HepG2 (cell line): ENCODE measurements at places on chromosomes 4 and X. TPM values are rescaled to one million over a fixed set of nuclear protein-coding genes. Genes with fewer than 3 reads are reported as not detected.

C1QTNF7 gene
- not detected in 2 replicates for polyA plus RNA-seq

HHIP gene
- not detected in 2 replicates for polyA plus RNA-seq

FGD1 gene
- 0.36 and 0.42 TPM in 2 replicates for polyA plus RNA-seq

ZDHHC15 gene
- 0.09 and 0.20 TPM in 2 replicates for polyA plus RNA-seq

HERC6 gene
- 0.50 TPM in 2 replicates for polyA plus RNA-seq

DCLK2 gene
- polyA plus RNA-seq, result not detected in 2 replicates

PPP2R2C gene
- polyA plus RNA-seq, result 7.0 and 8.6 TPM in 2 replicates

GPR50 gene
- not detected in 2 replicates for polyA plus RNA-seq

CRMP1 gene
- polyA plus RNA-seq, result not detected in 2 replicates

CENPVL1 gene
- polyA plus RNA-seq, result not detected in 2 replicates

CENPI gene
- 3.4 and 5.1 TPM in 2 replicates for polyA plus RNA-seq

ZNF711 gene
- polyA plus RNA-seq, result 6.0 and 6.8 TPM in 2 replicates

PDE6B gene
- polyA plus RNA-seq, result 0.38 and 0.40 TPM in 2 replicates

KCNE5 gene
- polyA plus RNA-seq, result 1.1 and 1.4 TPM in 2 replicates

IQCM gene
- not detected in 2 replicates for polyA plus RNA-seq

SYTL5 gene
- 0.01 TPM in 1 of 2 replicates, not detected in the other for polyA plus RNA-seq

ADRA2C gene
- 15.4 and 23.1 TPM in 2 replicates for polyA plus RNA-seq

CSTF2 gene
- 17.5 and 19.7 TPM in 2 replicates for polyA plus RNA-seq

UCP1 gene
- 0.04 and 0.11 TPM in 2 replicates for polyA plus RNA-seq

IDUA gene
- 0.77 and 1.5 TPM in 2 replicates for polyA plus RNA-seq

PRSS12 gene
- polyA plus RNA-seq, result 0.03 TPM in 1 of 2 replicates, not detected in the other

PPP4R3C gene
- polyA plus RNA-seq, result not detected in 2 replicates

MAGEA2 gene
- 0.05 and 0.10 TPM in 2 replicates for polyA plus RNA-seq

CPE gene
- polyA plus RNA-seq, result 852 and 1,053 TPM in 2 replicates

WNK3 gene
- 0.12 and 0.14 TPM in 2 replicates for polyA plus RNA-seq

CLIC2 gene
- 0.18 and 0.25 TPM in 2 replicates for polyA plus RNA-seq

TMEM165 gene
- polyA plus RNA-seq, result 82.0 and 103 TPM in 2 replicates

CTAG1A gene
- polyA plus RNA-seq, result not detected in 2 replicates

TIMM8A gene
- polyA plus RNA-seq, result 6.1 and 7.3 TPM in 2 replicates

DDIT4L gene
- polyA plus RNA-seq, result not detected in 2 replicates

TEX28 gene
- polyA plus RNA-seq, result not detected in 2 replicates

NAP1L5 gene
- polyA plus RNA-seq, result 0.84 and 1.3 TPM in 2 replicates

SSX2B gene
- not detected in 2 replicates for polyA plus RNA-seq

LNX1 gene
- polyA plus RNA-seq, result 0.20 and 0.49 TPM in 2 replicates

SEPTIN6 gene
- 35.9 and 38.3 TPM in 2 replicates for polyA plus RNA-seq

GUCY1A1 gene
- not detected in 2 replicates for polyA plus RNA-seq

SLC38A5 gene
- polyA plus RNA-seq, result 73.4 and 90.9 TPM in 2 replicates

UGT2B11 gene
- polyA plus RNA-seq, result 1.4 and 3.4 TPM in 2 replicates

C4orf50 gene
- polyA plus RNA-seq, result not detected in 2 replicates

PNMA3 gene
- polyA plus RNA-seq, result not detected in 2 replicates

PRRG3 gene
- polyA plus RNA-seq, result not detected in 2 replicates

MAGEA2B gene
- not detected in 2 replicates for polyA plus RNA-seq

IRF2 gene
- polyA plus RNA-seq, result 26.0 and 28.8 TPM in 2 replicates
